ENCODE measurements at places on chromosomes 11 and 22. TPM values are rescaled to one million over a fixed set of nuclear protein-coding genes. Genes with fewer than 3 reads are reported as not detected.

OR56B4 gene
- total RNA-seq, result not detected

CRYAB gene
- total RNA-seq, result 10.4 TPM

NEFH gene
- total RNA-seq, result 0.33 TPM

PIWIL4 gene
- 6.5 TPM for total RNA-seq

OR5P2 gene
- not detected for total RNA-seq

RFPL3 gene
- not detected for total RNA-seq

SLC5A4 gene
- total RNA-seq, result 0.26 TPM

- no peaks in the 10 kb centered on the region for H3K27me3 ChIP-seq
- peaks cover 14% of the 10 kb centered on the region for H3K4me1 ChIP-seq
- no peaks in the 10 kb centered on the region for H3K36me3 ChIP-seq
These were observed 29.1 kb upstream of the BIRC3 start for GRCh38 chr11:102287964-102288724.

DNA sequence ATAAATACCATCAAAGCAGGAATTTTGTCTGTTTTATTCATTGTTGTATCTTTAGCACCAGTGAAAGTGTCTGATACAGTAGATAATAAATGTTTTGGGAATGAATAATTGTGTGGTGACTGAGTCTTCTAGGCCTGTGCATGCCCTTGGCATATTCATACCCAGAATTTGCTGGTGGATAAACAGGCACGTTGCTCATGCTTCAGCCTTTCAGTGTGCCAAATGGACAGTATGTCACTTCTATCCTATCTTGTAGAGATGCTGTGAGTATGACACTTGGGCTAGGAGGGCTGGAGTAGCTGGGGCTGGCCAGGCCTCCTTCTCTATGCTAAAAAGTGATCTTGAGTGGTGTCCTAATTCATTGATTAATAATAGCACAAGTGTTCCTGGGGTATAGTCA is 287.3 kb upstream of the DDI1 start:
- H3K27me3 ChIP-seq, result no peaks in the 10 kb centered on the region
- no peaks in the 10 kb centered on the region for H3K4me1 ChIP-seq
- H3K36me3 ChIP-seq, result no peaks in the 10 kb centered on the region
- no peak overlapping the region for H3K4me3 ChIP-seq
- no peak overlapping the region for H3K27ac ChIP-seq

DNA sequence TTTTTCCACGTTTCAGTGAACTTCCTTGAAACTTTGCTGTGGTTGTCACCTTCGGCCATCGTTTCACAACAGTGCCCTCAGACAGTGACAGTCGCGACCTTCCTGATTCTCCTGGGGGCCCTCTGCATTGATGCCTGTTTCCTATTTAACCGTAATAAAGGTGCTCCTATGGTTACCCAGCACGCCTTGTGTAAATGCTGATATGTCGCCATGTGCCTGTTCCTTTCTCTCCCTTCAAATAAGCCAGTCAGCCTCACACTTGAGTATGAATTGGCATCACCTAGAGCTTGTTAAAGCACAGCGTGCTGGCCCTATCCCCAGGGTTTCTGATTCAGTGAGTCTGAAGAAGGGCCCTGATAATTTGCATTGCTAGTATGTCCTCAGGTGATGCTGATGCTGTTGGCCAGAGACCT is 104.8 kb downstream of the MICAL2 start:
- no peaks in the 10 kb centered on the region for H3K27me3 ChIP-seq
- H3K4me3 ChIP-seq, result no peak overlapping the region
- H3K36me3 ChIP-seq, result no peaks in the 10 kb centered on the region
- DNase-seq, result no peak
- H3K4me1 ChIP-seq, result peaks cover 47% of the 10 kb centered on the region

- DNase-seq, result no peak
- H3K27ac ChIP-seq, result no peak overlapping the region
- H3K4me3 ChIP-seq, result no peak overlapping the region
- no peaks in the 10 kb centered on the region for H3K36me3 ChIP-seq
- H3K4me1 ChIP-seq, result peaks cover 11% of the 10 kb centered on the region
- H3K27me3 ChIP-seq, result no peaks in the 10 kb centered on the region
These were observed 797 bp downstream of the THY1 start for GRCh38 chr11:119421941-119422808.

DNA sequence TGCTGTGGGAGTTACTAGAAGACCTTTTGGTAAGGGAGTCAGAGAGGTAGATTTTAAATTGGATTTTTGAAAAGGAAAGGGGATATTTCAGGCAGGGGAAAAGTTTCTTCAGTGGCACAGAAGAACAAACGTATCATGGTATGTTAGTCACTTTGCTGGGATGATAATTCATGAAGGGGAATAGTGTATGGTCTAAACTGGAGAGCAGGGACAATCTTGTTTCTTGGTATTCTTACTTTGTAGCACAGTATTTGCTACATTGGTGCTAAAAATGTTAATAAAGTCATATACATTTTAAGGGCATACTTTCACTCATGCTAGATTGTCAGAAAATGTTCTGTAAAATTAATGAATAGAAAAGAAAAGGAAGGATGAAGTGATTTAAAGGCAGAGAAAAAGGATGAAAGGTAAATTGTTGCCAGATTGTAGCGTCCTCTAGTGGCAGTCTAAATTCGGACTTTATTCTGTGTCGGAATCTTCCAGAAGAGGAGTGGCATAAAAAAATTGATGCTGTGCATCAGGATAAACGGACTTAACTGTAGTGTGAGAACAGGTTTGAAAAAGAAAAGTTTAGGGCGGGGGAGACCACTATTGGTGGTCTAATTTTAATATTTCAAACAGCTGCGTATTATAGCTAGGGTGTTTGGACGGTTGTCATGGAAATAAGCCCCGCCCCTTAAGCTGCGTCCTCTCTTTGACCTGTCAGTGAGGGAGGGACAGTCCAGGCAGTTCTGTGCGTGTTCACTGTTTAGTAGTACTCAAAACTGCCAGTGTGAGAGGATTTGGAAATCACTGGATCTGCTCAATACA is at the start of gene BCO2:
BCO2 (plus strand) TSS at position 724 of the 810 bp plus-strand sequence. CDS start 90 bp downstream, outside the sequence.
- peaks cover 8% of the 10 kb centered on the region for H3K4me1 ChIP-seq
- no peaks in the 10 kb centered on the region for H3K27me3 ChIP-seq
- no peak within 1 kb of the TSS for H3K27ac ChIP-seq
- peak; percentile 85 for DNase-seq

DNA sequence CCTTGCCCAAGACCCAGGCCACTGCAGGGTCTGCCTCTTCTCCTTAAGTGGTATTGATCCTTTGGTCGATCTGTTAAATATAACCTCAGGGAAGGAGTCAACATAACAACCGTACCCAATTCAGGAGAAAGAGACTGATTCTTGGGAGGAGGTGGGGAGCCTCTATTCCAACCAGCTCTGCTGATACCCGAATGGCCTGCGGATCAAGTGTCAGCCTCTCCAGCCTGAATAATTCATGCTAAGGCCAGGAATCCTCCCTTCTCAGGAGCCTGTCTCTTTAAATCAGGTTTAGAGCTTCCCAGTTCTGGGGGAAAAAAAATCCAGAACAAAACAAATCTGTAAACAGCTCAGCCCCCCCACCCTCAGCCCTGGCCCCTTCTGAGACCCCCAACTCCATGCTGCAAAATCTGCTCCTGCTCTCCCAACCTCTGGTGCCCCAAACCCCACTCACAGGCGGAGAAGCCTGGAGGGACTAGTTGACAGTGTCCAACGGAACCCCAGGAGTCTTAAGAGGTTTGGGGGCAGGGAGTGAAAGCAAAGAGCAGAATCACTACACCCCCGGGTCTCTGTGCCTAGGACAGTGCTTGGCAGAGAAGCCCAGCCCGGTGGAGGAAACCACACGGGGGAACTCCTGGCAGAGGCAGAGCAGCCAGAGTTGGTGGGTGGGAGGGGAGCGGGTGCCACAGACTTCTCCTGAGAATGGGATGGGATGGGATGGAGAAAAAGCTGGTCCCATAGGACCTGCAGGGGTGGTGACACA is 863 bp upstream of the TPBGL start:
- peaks cover 10% of the 10 kb centered on the region for H3K27me3 ChIP-seq
- H3K4me3 ChIP-seq, result no peak overlapping the region
- no peaks in the 10 kb centered on the region for H3K36me3 ChIP-seq
- no peak overlapping the region for H3K27ac ChIP-seq
- DNase-seq, result no peak
- H3K4me1 ChIP-seq, result peaks cover 15% of the 10 kb centered on the region

- H3K36me3 ChIP-seq, result no peaks in the 10 kb centered on the region
- H3K27ac ChIP-seq, result no peak overlapping the region
- no peak overlapping the region for H3K4me3 ChIP-seq
These were observed 87.4 kb downstream of the BRD1 start for GRCh38 chr22:49740242-49740641.

GRCh38 chr11:23540101-23540561 is 679.9 kb upstream of the CCDC179 start:
- no peaks in the 10 kb centered on the region for H3K36me3 ChIP-seq
- H3K27me3 ChIP-seq, result no peaks in the 10 kb centered on the region
- DNase-seq, result no peak
- H3K4me3 ChIP-seq, result no peak overlapping the region
- H3K4me1 ChIP-seq, result no peaks in the 10 kb centered on the region

DNA sequence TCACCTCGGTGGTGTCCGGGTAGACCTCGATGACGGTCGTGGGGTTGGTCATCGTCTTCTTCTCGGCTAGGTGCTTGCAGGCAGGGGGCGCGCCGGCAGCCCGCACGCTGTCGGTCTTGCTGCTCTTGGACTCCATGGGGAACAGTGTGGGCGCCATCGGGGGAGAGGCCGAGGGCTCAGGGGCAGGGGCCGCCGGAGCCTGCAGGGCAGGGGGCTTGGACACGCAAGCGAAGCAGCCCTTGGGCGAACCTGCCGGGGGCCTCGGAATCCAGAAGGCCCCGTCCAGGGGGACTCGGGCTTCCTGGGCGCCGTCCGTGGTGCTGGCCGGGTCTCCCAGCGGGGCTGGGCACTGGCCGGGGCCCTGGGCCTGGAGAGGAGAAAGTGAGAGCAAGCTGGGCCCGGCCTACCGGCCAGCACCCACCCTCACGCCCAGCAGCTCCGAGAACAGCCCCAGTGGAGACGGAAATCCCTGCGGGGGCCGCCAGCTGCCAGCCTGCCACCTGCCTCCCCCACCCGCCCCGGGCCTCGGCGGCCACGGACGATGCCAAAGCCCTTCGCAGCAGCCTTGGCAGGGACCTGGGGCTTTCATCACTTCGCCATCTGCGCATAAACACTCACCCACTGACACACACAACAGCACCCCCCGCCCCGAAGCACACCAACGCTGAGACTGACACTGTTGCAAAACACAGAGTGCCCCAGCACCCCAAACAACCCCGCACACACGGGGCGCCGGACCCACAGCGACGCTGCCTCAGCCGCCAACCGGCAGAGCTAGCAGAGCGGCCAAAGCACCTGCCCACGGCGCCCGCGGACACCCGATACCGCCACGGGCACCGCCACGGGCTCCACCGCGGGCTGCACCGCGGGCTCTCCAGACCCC is 2.4 kb downstream of the IFITM10 start:
- H3K4me1 ChIP-seq, result peaks cover 40% of the 10 kb centered on the region
- no peak for DNase-seq
- no peak overlapping the region for H3K4me3 ChIP-seq

DNA sequence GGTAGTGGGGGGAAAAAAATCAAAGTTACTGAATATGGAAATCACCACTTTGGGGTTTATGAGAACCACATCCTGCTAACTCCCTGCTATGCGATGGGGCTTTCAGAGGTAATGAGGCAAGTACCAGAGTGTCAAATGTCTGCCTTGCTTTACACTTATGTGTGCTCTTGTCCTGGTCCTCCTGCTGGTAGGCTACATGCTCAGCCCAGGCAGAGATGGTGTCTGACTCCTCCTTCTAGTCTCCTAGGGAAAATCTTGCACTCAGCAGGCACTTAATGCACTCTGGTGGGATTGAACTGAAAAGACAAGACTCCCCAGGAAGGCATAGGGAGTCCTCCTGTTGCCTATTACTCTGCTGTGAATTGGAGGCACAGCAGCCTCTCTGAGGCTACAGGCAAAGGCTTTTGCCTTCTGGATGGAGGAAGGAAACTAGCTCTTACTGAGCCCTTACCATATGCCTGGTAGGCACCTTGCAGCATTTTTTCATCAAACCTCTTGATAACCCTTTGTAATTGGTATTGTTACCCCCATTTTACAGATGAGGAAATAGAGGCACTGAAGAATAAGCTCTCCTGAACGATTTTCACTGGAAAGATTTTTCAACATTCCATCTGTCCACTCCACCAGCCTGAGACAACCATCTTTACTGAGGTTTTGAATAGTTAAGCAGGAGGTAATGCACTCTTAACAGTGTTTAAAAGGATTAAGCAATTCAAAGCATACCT is 132.1 kb upstream of the PAX6 start:
- DNase-seq, result no peak
- H3K4me1 ChIP-seq, result no peaks in the 10 kb centered on the region
- H3K27me3 ChIP-seq, result no peaks in the 10 kb centered on the region

GRCh38 chr11:79794484-79795393 is 353.9 kb upstream of the TENM4 start:
- H3K27ac ChIP-seq, result no peak overlapping the region
- H3K27me3 ChIP-seq, result no peaks in the 10 kb centered on the region
- no peak for DNase-seq
- no peaks in the 10 kb centered on the region for H3K36me3 ChIP-seq
- H3K4me3 ChIP-seq, result no peak overlapping the region
- no peaks in the 10 kb centered on the region for H3K4me1 ChIP-seq

DNA sequence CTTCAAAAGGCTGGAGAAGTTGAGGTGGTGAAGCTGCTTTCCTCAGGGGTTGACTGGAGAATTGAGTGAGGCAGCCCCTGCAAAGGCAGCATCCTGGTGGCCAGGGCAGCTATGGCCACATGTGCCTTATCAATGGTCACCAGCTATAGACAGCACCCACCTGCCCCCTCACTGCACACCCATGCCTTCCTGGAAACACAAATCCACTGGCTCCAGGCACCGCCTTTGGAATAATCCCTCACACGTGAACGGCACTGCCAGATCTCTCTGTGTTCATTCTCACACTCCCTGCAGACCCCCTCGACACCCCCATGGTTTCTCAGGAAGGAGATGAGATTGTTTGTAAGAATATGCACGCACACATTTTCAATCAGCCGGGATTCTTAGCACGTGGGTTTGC is 1297.8 kb downstream of the TBC1D22A start:
- H3K4me3 ChIP-seq, result no peak overlapping the region
- no peaks in the 10 kb centered on the region for H3K36me3 ChIP-seq
- H3K4me1 ChIP-seq, result no peaks in the 10 kb centered on the region
- no peaks in the 10 kb centered on the region for H3K27me3 ChIP-seq

- no peak for DNase-seq
- H3K27ac ChIP-seq, result no peak overlapping the region
- no peaks in the 10 kb centered on the region for H3K27me3 ChIP-seq
- H3K4me3 ChIP-seq, result no peak overlapping the region
- peaks cover 10% of the 10 kb centered on the region for H3K4me1 ChIP-seq
These were observed 95.5 kb downstream of the WNT7B start for GRCh38 chr22:45881524-45881875.

DNA sequence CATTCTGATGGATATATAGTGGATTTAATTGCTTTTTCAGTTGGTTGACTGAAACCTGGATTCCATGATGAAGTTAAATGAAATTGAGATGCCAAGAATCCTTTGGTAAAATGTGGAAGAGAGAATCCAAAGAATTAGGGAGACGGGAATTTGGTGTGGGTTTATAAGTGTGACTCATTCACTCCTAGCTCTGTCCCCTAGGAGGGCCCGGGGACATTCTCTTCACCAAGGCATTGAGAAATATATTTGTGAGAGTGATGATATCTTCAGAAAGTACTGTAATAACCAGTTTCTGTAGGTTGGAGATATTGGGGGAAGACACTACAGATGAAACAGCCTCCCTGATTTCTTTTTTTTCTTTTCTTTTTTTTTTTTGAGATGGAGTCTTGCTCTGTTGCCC is 13.6 kb upstream of the PHOX2A start:
- no peaks in the 10 kb centered on the region for H3K36me3 ChIP-seq
- no peaks in the 10 kb centered on the region for H3K4me1 ChIP-seq
- no peak for DNase-seq

GRCh38 chr11:72821920-72822799 is 7.9 kb downstream of the ATG16L2 start:
- H3K27ac ChIP-seq, result peak overlapping the region; percentile 48
- DNase-seq, result peak; percentile 96
- peaks cover 2% of the 10 kb centered on the region for H3K36me3 ChIP-seq
